ENCODE measurements at places on chromosomes 6 and 20. TPM values are rescaled to one million over a fixed set of nuclear protein-coding genes. Genes with fewer than 3 reads are reported as not detected.

The HDGFL1 gene
- not detected for total RNA-seq

The TOX2 gene
- total RNA-seq = 11.0 TPM

The SAMD5 gene
- 1.6 TPM for total RNA-seq

The SNAP25 gene
- 61.0 TPM for total RNA-seq

DNA sequence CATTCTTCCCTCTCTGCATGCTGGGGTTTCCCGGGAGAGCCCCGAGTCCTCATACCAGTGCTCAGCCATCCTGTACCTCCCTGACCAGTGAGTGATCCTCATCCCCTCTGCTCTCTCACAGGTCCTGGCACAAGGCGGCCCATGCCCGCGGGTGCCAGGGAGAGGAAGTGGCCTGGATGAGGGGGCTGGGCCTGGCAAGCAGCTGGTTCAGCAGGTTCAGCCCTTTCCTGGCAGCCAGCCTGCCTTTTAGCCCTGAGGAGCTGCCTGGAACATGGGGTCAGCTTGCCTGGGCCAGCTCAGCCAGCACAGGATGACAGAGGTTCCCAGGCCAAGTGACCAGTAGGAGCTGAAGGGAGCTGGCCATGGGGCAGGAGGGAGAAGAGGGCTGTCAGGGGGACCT lies 10.9 kb downstream of the MOCS1 start:
- DNase-seq = no peak

Measured in glutamatergic neuron (in vitro differentiated cells).